Mucosa of descending colon (tissue), 3 donors: ENCODE measurements at places on chromosomes 5 and 9. TPM values are rescaled to one million over a fixed set of nuclear protein-coding genes. Genes with fewer than 3 reads are reported as not detected.

DNA sequence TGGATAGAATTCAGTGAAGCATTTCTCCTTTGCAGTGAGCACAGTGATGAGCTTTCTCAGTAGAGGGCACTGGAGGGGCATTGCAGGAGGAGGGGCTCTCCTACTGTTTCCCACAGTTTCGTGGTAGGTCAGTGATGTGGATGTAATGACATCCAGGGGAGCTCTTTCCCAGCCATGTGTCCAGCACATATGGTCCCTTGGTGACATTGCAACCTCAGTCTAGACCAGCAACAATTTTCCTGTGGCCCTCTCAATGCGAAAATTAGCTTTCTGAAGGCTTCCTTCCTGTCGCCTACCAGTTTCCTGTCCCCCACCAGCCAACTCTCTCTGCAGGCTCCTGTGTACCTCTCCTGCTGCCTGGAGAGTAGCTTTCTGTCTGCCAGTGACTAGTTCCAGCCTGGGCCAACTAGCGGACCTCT, 6.9 kb upstream of the PDCL start:
- no peak for DNase-seq

DNA sequence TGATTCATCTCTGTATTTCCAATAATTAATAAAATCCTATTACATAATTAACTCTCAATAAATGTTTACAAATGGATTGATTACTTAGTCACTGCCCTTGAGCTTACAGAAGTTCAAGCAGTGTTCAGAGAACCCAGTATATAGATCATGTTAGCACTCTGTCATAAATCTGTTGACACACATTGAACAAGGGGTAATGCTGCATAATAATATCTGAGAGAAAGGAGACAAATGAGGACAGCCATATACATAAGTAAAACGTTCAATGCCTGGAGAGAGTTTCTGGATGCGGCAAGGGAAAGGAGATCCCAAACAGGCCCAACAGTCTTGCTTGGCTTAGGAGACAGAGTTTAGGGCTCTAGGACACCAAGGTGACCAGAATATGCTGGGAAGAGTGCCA, 270.2 kb downstream of the FBXL17 start:
- DNase-seq = no peak

DNA sequence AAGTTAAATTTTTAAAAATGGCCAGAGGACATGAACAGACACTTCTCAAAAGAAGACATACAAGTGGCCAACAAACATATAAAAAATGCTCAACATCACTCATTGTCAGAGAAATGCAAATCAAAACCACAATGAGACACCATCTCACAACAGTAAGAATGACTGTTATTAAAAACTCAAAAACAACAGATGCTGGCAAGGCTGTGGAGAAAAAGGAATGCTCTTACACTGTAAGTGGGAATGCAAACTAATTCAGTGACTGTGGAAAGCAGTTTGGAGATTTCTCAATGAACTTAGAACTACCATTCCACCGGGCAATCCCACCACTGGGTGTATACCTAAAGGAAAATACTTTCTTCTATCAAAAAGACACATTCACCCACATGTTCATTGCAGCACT, 168.5 kb upstream of the PIK3R1 start:
- DNase-seq = no peak

DNA sequence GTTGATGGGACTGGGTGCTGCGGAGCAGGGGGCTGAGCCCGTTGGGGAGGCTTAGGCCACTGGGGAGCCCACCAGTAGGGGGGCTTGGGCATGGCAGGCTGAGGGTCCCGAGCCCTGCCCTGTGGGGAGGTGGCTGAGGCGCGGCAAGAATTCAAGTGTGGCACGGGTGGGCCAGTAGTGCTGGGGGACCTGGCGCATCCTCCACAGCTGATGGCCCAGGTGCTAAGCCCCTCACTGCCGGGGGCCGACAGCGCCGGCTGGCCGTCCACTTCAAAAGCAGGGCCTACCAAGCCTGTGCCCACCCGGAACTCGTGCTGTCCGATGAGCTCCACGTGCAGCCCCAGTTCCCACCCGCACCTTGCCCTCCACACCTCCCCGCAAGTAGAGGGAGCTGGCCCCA, 917.5 kb downstream of the TAF11L14 start:
- DNase-seq = no peak

Gene EGFLAM
- 0.84 TPM for total RNA-seq
